ENCODE measurements at places on chromosomes 3 and 15.
A peak's percentile ranks its signal among the peaks of the same experiment; 100 is the strongest.

DNA sequence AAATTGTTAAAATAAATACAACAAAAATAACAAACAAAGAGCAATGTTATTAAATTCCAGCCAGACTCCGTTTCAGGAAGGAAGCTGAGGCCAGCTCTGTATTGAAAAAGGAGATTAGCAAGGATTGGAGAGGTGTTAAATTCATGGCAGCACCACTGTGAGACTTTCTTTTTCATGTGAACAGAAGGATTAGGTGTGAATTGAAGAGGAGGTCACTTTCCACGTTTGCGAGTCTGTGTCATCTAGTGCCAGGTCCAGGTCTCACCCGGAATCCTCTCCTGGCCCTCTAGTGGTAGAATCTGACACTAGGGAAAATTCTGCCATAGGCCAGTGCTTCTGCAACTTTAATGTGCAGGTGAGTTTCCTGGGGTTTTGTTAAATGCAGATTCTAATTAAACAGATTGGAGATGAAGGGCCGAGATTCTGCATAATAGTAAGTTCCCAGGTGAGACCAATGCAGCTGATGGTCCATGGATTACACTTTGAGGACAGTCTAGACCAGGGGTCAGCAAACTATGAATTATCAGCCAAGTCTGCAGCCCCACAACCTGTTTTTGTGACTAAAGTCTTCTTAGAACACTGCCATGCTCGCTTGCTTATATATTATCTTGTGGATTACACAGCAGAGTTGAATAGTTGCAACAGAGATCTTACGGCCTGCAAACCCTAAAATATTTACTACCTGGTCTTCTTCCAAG lies 9.2 kb upstream of the SLC6A1 start:
- DNase-seq, result no peak

DNA sequence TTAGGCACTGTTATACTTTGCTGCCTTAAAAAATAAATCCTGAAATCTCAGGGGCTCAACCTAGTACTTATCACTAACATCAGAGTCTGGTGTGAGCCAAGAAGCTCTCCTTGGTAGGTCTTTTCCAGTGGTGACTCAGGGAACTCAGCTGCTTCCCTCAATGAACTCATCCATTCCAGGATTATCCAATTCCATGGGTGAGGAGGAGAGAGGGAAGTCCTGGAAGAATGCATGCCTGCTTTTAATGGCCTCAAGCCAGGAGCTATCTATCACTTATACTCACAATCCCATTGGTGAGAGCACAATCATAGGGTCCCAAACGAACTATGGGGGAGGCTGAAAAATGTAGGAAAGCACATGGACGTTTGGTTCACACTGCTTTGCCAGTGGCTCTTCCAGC lies 113.6 kb downstream of the POLR2M start:
- no peak for DNase-seq

GRCh38 chr15:78148392-78149067 lies 632 bp upstream of the IDH3A start:
- no peak for DNase-seq

DNA sequence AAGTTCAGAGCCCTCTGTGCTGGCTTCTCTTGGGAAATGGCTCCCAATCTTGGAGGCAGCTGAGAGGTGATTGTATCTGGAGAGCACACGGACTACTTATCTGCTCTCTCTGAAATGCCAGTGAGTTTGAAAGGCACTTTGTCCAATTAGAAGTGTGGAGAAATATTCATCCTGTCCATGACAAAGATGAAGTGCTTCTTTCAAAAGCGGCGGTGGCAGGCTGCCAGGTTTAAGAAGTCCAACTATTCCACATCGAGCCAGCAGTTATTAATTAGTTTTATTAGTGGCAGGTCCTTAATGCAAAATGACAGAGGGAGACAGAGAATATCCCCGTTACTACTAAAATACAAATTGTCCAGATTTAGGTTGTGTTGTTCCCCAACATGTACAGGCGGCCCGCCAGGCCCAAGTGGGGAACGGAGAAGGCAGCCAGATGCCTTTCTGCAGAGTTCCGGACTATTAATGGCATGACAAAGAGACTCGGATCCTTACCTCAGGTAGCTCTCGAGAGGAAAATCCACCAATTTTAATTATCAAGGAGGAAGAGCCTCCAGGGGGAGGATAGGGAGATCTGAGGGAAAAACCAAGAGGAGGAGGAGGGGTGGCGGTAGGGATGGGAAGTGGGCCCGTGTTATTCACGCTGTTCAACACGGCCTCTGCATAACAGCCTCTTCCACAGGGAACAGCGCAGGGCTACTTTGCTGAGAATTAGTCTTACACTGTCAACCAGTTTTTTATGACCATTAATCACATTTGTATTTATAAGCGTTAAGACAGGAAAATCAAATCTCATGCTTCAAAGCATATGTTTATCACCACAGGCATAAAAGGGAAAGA lies 42.0 kb downstream of the RORA start:
- DNase-seq, result no peak

DNA sequence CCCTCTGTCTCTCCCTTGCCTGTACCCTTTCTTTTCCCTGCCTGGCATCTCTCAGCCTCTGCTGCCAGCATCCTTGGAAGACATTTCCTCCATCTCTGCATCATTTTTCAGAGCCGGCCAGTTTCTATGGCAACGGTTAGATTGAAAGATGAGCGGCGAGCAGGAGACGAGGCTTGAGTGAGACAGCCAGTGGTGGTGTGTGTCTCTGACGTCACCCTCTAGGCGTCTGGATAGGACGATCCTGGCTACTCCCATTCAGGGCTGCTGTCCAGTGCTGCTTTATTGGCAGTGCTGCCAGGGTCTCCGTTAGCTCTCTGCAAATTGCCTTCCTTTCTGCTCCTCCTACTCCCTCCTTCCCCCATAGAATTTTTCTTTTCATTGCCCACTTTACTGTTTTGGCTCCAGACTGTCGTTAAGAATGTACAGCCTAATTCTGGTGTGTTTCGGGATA lies 57.9 kb downstream of the TRAK1 start:
- DNase-seq, result peak; percentile 75

DNA sequence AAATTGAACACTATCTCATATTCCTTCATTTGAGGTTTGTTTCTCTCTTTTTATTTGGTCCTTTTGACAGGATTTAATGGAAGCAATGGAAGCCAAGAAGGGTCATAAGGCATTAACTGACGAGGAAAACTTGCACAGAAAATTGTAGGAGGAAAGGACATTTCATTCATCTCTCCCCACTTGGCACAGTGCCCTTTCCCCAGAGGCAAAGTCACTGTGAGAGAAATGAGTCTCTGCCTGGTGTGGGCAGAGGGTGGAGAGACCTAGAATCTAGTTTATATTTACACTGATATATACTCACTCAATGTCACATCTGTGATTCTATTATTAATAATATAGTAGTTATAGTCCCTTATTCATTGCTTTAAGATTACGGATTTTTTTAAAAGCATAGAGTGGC lies 324.6 kb upstream of the IL12A start:
- no peak for DNase-seq

Data from sciatic nerve (tissue), 2 donors.